ENCODE measurements at places on chromosomes 3 and 15.

GRCh38 chr3:189630767-189631372 lies 319 bp upstream of the TP63 start:
- DNase-seq, result no peak

DNA sequence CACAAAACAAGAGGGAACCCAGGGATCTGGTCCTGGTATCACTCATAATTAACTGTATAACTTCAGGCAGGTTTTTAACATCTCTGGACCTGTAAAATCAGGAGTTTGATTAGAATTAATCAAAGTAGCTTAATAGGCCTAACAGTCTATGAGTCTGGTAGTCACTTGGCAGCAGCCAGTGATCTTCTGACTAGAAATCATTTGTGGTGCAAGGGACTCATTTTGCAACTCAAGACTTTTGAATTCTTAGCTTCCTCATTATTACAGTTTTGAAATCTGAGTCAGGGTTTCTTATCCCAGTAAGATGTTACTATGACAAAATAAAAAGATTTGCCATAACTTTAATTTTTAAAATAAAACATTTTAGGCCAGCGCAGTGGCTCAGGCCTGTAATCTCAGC lies 70.8 kb downstream of the TMCC1 start:
- DNase-seq, result no peak

- no peak for DNase-seq
Measured at GRCh38 chr3:106635271-106635670, 742.0 kb upstream of the CCDC54 start.

DNA sequence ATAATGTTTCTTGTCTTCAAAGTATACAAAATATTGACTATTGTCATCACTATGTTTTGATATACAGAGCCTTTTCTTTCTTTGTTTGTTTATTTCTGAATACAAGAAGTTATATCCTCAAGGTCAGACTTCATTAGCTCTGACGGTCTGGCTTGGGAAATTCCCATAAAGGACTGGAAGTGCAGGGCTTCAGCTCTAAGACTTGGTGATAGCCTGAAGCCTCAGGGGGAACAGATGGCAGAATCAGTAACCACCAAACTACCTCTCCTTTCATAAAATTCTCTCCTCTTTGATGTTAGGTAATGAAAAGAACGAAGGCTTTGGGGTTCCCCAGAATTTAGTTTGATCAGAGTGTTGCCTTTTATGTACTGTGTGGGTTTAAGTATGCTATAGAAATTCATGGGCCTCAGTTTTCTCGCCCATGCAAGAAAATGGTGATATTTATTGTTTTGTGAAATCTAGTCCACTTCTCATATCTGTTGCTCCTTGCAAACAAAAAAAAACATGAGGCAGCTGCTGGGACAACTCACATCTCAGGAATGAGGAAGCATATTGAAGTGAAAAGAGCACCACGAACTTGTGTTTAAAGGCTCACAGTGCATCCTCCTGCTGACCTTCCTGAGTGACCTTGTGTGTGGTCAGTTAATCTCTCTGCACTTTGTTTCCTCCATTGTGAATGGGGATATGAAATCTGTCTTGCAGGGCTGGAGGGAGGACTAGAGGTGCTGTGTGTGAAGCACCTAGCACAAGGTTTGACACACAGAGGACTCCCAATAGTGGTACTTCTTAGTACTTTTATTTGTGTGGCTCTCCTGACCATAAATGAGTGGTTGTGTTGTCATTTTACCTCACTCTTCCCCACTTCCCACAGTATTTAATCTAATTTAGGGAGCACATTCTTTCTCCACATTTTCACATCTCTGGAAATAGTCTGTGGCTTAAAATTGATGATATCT lies 569.8 kb upstream of the IL12A start:
- DNase-seq, result no peak

GRCh38 chr15:66138892-66139590 lies 114.5 kb downstream of the MEGF11 start:
- DNase-seq, result no peak

GRCh38 chr3:53236112-53236841 lies 19.5 kb downstream of the TKT start:
- no peak for DNase-seq

GRCh38 chr15:70580286-70580685 lies 183.1 kb downstream of the UACA start:
- no peak for DNase-seq

- DNase-seq, result no peak
Measured at GRCh38 chr15:78509726-78510312, 2.4 kb downstream of the HYKK start.

- DNase-seq, result no peak
Measured at GRCh38 chr3:133711013-133711412, 35.2 kb upstream of the TF start.

GRCh38 chr3:58683466-58683865 lies 16.9 kb upstream of the FAM3D start:
- DNase-seq, result peak; percentile 43

DNA sequence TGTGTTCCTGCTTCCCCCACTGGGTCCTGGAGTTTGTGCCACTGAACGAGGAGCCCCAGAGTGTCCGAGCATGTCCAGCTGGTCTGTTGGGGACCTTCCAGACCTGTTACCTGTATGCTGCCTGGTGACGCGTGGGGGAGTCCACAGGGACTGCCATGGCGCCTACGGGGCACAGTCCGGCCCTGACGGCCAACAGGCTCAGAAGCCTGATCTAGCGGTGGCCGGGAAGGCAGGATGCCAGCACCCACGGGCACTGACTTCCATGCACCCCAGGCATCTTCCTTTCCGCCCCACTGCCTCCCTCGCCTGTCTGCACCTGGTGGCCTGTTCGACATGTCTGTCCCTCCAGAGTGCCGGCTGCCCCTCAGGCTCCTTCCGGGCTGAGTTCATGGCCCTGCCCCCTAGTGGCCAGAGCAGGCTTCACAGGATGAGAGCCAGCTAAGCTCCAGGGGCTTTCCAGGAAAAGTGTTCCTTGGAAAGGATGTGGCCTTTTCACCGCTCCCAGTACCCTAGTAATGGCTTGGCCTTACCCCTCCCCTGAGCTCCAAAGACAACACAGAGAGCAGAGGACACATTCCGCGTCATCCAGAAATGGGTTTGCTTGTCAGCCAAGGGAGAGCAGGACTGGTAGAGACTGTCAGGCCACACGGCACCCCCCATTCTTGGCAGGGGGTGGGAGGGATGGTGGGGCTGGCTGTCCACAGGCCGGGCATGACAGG lies 35.7 kb downstream of the NGRN start:
- peak; percentile 76 for DNase-seq

DNA sequence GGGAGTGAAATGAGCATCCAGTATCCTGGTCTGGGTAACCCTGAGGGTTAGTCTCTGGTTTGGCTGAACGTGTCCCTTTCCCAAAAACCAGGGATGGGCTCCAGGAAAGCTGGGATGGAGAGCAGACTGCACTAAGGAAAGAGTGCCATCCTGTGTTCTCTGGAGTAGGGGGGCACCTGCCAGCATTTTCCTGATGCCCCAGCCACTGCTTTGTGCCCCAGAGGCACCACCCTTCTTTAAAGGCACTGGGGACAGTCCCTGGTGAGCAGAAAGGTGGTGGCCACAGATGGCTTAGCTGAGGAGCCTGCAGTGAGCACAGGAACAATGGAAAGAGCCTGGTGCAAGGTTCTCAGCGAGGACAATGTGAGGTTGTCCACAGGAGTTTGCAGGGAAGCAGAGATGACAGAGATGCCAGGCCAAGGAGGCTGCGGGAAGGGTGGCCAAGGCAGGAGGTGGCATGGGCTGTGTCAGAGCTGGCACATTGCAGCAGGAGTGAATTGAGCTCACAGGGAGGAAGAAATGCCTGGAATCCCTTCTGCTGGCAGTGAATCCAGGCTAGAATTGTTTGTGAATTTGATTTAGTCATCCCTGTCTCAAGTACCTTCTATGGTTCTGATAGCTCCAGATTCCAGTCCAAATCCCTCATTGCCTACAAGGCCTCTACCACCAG lies 39.9 kb downstream of the AMOTL2 start:
- no peak for DNase-seq

GRCh38 chr3:155804323-155804722 lies 1.8 kb downstream of the C3orf33 start:
- no peak for DNase-seq

DNA sequence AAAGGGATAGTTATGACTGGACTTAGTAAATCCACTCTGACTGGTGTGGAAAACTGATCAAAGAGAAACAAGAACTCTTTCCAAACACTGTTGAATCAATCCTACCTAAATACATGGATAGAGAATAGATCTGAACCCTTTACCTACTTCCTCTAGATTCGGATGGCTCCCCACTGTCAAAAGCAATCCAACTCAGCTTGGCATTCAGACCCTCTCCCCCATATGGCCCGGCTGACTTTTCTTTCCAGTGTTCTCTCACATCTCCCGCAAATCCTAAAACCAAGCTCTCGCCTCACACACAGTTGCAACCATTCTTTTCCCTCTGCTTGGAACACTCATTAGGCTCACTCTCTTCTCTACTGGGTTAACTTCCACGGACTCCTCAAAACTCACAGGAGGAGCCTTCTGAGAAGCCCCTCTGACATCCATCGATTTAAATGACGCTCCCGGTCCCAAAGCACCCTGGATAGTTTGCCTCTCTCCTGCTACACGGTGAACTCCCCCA lies 639 bp downstream of the SPICE1 start:
- no peak for DNase-seq

- DNase-seq, result peak; percentile 54
Measured at GRCh38 chr3:58307639-58308215, 1.4 kb downstream of the HTD2 start.

DNA sequence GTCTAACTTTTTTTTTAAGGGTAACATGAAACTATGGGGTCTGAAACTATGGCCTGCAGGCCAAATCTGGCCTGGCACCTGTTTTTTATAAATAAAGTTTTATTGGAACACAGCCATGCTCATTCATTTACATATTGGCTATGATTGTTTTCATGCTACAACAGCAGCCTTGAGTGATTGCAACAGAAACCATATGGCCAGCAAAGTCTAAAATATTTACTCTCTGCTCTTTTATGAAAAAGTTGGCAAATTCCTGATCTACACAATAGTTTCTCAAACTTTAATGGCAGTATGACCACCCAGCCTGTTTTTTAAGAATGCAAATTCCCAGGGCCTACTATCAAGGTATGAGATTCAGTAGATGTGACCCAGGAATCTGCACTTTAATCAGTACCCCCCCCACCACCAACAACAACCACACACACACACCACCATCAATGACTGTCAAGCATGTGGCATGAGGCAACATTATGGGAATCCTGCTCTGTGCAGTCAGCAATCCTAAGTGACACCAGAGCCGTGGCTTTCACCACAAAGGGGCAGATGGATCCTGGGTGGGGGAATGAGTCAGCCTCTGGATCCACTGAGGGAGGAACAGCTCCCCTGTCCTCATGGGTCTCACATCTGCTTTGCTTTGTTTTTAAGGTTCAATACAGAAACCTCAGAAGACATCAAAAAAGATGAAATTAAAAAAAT lies 142.8 kb downstream of the NTRK3 start:
- DNase-seq, result no peak

- no peak for DNase-seq
Measured at GRCh38 chr3:139108253-139108969, 63.7 kb upstream of the PRR23C start.

- no peak for DNase-seq
Measured at GRCh38 chr3:58485801-58486435, 6.0 kb upstream of the KCTD6 start.

DNA sequence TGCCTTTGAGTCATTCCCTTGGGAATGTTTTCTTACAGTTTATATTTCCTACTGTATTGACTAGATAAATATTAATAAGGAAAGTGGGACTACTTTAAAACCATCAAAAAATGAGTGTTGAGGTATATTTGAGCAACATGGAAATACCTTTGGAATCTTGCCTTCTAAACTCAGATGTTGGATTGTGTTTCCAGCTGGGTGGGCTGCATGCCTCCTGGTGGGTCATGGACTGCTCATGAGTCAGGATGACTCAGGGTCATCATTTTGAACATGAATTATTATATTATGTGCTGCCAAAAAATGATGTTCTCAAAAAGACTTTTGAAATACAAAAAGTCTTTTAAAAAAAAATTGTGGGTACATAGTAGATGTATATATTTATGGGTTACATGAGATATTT lies 41.1 kb upstream of the APH1B start:
- no peak for DNase-seq

- DNase-seq, result no peak
Measured at GRCh38 chr3:107271787-107272387, 105.4 kb upstream of the CCDC54 start.

DNA sequence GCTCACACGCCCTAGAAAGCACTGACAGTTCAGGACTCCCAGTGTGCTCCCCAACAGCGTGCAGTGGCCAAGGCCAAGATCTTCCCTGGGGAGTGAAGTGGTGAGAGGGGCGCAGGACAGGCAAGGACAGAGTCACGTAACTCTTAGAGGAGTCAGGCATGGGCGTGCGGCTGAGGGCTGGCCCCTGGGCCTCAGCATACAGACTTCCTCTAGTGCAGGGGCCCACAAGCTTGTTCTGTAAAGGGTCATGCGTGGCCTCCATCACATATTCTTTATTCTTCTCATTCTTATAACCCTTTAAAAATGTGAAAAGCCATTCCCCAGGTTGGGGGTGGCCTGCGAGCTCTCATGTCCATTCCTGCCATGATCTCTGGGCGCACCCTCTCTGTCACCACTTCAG lies 25.2 kb downstream of the TMEM43 start:
- DNase-seq, result no peak

GRCh38 chr3:188686324-188686723 lies 485.4 kb upstream of the TPRG1 start:
- DNase-seq, result no peak

DNA sequence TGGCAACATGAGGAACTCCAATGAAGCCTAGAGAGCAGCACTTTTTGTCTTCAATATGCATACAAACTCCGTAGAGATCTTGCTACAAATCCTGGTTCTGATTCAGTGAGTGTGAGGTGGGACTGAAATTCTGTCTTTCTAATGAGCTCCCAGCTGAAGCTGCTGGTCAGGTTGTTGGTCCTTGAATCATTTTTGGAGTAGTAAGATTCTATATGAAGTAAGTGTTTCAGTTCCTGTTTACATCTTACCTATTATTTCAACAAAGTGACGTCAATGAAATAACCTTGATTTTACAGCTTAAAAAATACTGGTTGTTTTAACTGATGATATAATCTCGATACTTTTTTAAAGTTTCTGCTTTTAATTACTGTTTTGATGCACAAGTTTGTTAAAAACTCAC lies 33.9 kb downstream of the SHQ1 start:
- no peak for DNase-seq

- no peak for DNase-seq
Measured at GRCh38 chr3:105158286-105158685, 208.4 kb upstream of the ALCAM start.

DNA sequence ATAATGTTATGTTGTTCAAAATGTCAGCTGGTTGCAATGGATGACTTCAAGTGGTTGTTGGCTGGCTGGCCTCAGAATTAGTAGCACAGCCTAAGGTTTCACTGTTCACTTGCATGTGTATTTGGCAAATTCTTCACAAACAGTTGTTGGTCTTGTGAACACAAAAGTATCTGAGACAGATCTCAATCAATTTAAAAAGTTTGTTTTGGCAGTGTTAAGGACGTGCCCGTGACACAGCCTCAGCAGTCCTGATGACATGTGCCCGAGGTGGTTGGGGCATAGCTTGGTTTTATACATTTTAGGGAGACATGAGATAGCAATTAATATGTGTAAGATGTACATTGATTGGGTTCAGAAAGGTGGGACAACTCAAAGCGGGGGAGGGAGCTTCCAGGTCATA lies 436.0 kb downstream of the AGBL1 start:
- no peak for DNase-seq
